Glutamatergic neuron (in vitro differentiated cells): ENCODE measurements at places on chromosomes 5 and 9.

- no peak for DNase-seq
Measured at GRCh38 chr9:96177005-96177718, 124.8 kb downstream of the HSD17B3 start.

DNA sequence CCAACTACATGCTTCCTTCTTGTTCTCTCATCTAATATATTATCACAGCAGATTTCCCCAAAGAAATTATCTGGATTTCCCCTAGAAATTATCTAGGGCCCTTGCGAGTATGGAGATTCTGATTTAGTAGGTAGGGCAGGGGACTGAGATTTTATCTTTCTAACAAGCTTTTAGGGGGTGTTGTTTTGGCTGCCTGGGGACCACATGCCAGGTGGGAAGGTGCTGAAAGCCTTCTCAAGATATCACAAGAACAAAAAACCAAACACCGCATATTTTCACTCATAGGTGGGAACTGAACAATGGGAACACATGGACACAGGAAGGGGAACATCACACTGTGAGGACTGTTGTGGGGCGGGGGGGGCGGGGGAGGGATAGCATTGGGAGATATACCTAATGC, 146.5 kb upstream of the CDH10 start:
- DNase-seq = no peak

GRCh38 chr5:98050583-98050982, 722.9 kb upstream of the RGMB start:
- no peak for DNase-seq

- DNase-seq = peak; percentile 96
Measured at GRCh38 chr9:116737152-116737546, 50.0 kb downstream of the TRIM32 start.

DNA sequence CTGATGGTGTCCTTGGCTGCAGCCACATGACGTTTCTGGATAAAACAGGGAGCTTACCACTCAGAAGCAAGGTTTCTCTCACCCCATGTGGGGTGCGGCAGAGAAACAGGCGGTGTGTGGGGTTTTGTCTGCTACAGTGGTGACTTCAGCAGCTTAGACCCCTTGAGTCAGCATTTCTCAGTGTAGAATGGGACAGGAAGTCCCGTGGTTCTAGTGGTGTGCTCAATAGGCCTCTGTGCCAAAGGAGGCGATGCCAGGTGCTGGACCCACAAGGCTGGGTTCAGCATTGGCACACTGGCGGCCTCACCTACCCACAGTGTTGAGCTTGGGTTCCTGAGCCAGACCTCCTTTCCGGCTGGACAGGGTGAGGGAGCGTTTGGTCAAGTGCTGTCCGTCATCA, 125.2 kb upstream of the SMIM23 start:
- DNase-seq = no peak
